ENCODE measurements at places on chromosomes 16 and 17. TPM values are rescaled to one million over a fixed set of nuclear protein-coding genes. Genes with fewer than 3 reads are reported as not detected.

DNA sequence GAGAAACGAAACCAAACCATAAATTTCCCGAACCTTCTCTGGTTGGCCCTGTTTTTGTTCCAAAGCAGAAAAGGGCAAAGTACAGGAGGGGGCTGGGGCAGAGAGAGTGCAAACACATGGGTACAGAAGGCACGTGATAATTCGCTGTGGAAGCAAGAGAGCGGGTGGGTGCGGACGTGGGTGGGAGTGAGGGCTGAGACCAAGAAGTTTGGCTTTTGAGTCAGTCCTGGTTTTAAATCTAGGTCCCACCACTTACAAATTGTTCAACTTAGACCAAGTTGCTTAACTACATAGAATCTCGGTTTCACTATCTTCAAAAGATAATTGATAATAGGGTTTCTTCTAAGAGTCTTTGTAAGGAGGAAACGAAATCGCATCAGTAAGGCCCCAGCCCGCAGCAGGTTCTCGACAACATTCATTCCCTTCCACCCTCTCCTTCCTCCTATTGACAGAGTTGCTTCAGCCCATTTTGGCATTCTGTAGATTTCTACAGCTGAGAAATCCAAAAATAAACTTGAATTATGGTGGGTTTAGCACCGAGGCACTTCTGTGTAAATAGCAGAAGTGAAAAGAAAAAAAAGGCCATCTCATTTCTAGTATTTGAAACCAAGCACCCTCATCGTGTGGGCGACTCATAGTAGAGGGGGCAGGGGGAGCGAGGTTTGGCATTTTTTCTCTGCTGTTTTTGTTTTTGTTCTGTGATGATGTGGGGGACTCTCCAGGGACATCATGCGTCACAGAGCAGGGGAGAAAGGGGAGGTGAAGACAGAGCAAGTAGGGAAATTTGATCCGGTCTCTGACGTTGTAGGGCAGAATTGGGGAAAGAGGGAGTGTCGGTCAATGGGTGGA, 33.6 kb upstream of the CCR7 start:
- no peak overlapping the region for H3K27ac ChIP-seq
- no peaks in the 10 kb centered on the region for H3K36me3 ChIP-seq
- no peak overlapping the region for H3K4me3 ChIP-seq
- peaks cover 14% of the 10 kb centered on the region for H3K4me1 ChIP-seq
- no peaks in the 10 kb centered on the region for H3K27me3 ChIP-seq

DNA sequence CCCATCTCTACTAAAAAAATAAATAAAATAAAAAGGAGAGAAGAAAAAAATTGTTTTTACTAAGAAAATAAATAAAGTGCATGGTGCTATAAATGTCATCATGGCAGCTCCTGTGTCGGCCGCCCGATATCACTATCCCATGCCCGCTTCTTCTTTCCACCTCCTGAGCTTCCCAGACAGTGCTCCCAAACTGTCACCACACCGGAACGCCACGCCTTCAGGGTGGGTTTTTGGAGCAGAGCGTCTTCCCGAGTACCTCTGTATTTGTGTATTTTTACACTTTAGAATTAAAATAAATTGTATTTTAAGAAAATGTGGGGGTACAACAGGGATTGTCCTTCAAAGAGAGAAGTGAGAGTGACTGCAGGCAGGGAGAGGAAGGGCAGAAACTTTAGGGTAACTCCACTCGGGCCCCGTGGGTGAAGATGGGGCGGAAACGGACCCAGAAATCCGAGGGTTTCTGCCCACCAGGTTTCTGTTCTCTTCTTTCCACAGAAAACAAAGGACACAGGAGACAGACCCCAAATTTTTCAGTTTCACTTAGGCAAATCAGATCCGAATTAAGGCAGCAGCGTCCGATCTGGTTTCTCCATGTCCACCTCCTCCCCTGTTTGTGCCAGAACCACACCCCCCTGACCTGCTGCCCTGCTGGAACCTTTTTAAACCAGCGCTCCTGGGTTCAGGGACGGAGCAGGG, 3.6 kb upstream of the ITGAX start:
- no peak overlapping the region for H3K27ac ChIP-seq
- H3K4me3 ChIP-seq = no peak overlapping the region
- no peaks in the 10 kb centered on the region for H3K36me3 ChIP-seq
- no peaks in the 10 kb centered on the region for H3K27me3 ChIP-seq
- no peak for DNase-seq
- peaks cover 10% of the 10 kb centered on the region for H3K4me1 ChIP-seq

DNA sequence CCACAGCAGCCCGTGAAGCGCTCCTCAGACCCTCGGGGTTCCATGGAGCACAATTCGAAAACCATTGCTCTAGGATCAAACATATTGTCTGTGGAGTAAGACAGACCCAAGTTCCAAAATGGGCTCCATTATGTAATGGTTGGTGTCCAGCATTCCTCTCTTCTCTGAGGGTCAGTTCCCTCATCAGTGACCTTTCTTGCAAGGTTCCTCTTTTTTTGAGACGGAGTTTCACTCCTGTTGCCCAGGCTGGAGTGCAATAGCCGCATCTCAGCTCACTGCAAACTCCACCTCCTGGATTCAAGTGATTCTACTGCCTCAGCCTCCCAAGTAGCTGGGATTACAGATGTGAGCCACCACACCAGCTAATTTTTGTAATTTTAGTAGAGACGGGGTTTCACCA, 28.4 kb downstream of the PLXDC1 start:
- H3K4me1 ChIP-seq = no peaks in the 10 kb centered on the region
- H3K36me3 ChIP-seq = no peaks in the 10 kb centered on the region
- no peaks in the 10 kb centered on the region for H3K27me3 ChIP-seq

ADAM11 gene
- total RNA-seq = 7.7 TPM

GRCh38 chr17:13749166-13749890, 147.6 kb upstream of the HS3ST3A1 start:
- no peaks in the 10 kb centered on the region for H3K4me1 ChIP-seq
- no peak overlapping the region for H3K4me3 ChIP-seq
- H3K27me3 ChIP-seq = peaks cover 3% of the 10 kb centered on the region
- no peak overlapping the region for H3K27ac ChIP-seq
- DNase-seq = no peak

DNA sequence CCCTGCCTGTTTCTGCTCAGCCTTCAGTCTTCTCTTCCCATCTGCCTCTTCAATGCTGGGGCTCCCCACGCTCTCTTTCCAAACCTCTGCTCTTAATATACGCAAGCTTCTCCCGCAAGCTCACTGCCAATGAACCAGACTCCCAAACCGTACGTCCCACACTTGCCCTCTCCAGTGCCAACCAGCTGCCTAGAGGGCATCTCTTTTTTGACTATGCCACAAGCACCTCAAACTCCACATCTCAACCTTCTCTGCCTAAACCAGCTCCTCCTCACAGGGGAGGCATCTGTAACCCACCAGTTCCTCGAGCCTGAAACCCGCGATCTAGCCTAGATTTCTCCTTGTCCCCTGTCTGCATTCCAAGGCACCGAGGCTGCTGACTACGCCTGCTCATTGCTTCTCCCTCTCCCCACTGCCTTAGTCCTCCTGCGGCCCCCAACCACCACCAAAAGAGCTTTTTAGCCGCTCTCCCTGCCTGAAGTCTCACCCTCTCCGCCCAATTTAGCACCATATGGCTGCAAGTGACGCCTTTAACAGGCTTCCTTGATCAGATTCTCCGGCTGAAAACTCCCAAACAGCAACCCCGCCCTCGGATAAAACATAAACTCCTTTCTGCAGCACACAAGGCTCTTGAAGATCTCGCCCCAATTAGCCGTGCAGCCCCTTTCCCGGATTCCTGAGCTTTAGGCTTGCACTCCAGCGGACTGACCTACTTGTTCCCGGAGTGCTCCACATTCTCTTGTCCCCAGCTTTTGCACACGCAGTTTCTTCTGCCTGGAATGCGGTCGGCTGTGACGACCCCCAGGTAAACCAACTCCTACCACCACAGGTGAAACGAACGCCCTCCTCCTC, 1.5 kb downstream of the GGA2 start:
- H3K4me3 ChIP-seq = peak overlapping the region; percentile 78
- DNase-seq = no peak
- no peak overlapping the region for H3K27ac ChIP-seq
- H3K36me3 ChIP-seq = no peaks in the 10 kb centered on the region
- peaks cover 21% of the 10 kb centered on the region for H3K4me1 ChIP-seq
- H3K27me3 ChIP-seq = no peaks in the 10 kb centered on the region

GRCh38 chr17:54085020-54085419, 262.3 kb downstream of the KIF2B start:
- no peaks in the 10 kb centered on the region for H3K36me3 ChIP-seq
- no peak for DNase-seq
- H3K27me3 ChIP-seq = no peaks in the 10 kb centered on the region
- H3K4me3 ChIP-seq = no peak overlapping the region

BAIAP3 gene
- total RNA-seq = 44.7 TPM

GRCh38 chr16:55444754-55445485, 34.1 kb upstream of the MMP2 start:
- no peak for DNase-seq
- H3K27ac ChIP-seq = no peak overlapping the region
- H3K27me3 ChIP-seq = peaks cover 15% of the 10 kb centered on the region

DNA sequence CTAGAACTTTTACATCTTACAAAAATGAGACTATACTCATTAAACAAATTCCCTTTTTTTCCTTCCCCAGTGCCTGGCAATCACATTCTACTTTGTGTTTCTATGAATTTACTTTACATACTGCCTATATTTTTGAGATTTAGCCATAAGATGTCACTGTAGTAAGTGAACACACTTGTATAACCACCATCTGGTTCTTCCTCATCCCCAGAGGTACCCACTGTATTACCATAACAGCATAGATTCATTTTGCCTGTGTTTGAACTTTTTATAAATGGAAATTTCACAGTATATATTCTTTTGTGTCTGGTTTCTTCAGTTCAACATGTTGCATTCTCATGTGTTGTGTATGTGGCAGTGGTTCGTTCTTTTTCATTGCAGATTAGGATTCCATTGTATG, 15.8 kb downstream of the CYB5B start:
- no peaks in the 10 kb centered on the region for H3K27me3 ChIP-seq
- no peak overlapping the region for H3K4me3 ChIP-seq
- peaks cover 90% of the 10 kb centered on the region for H3K4me1 ChIP-seq
- H3K36me3 ChIP-seq = peaks cover 27% of the 10 kb centered on the region
- peak overlapping the region; percentile 57 for H3K27ac ChIP-seq

KIF18B gene
- total RNA-seq = 76.4 TPM

GRCh38 chr16:29899516-29900101, at the start of gene SEZ6L2:
Gene SEZ6L2, minus strand, starts transcription at chr16:29899550. Its CDS starts 531 bp downstream, at chr16:29899019.
- peak; percentile 90 for DNase-seq
- H3K4me1 ChIP-seq = peaks cover 9% of the 10 kb centered on the region
- peak within 1 kb of the TSS; percentile 71 for H3K4me3 ChIP-seq
- H3K27ac ChIP-seq = peak within 1 kb of the TSS; percentile 78
- no peaks in the 10 kb centered on the region for H3K27me3 ChIP-seq

UNC13D gene
- 20.2 TPM for total RNA-seq

Data from HCT116 (cell line).